Mucosa of descending colon (tissue), 3 donors: ENCODE measurements at places on chromosomes 5 and 9. TPM values are rescaled to one million over a fixed set of nuclear protein-coding genes. Genes with fewer than 3 reads are reported as not detected.

PCDHB3 gene
- 0.90 TPM for total RNA-seq

GRCh38 chr5:89606939-89607534, 724.1 kb upstream of the MEF2C start:
- DNase-seq = no peak

GRCh38 chr9:99411068-99411467, 189.0 kb downstream of the SEC61B start:
- no peak for DNase-seq

GRCh38 chr5:113683211-113683610, 169.7 kb downstream of the YTHDC2 start:
- DNase-seq = no peak

DNA sequence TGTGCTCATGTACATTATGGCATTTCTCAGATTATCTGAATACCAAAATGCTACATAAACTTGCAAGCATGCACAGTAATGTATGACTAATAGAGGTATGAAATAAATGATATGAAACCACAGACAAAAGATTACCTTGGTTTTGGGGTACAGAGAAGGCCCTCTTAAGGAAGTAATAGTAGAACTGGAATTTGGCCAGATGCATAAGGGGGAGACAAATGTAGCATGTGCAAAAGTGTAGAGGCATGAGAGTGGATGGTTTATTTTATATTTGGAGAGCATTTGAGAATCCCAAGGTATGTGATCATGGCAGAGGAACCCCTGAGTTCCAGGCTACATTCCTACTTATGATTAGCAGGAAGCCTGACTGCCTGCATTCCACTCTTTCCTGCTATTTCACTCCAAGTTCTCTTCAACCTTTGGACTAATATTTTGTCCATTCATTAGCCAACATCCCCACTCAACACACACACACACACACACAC, 74.2 kb downstream of the MAMDC2 start:
- no peak for DNase-seq

GRCh38 chr9:86282979-86283535, 719 bp upstream of the ISCA1 start:
- no peak for DNase-seq

DNA sequence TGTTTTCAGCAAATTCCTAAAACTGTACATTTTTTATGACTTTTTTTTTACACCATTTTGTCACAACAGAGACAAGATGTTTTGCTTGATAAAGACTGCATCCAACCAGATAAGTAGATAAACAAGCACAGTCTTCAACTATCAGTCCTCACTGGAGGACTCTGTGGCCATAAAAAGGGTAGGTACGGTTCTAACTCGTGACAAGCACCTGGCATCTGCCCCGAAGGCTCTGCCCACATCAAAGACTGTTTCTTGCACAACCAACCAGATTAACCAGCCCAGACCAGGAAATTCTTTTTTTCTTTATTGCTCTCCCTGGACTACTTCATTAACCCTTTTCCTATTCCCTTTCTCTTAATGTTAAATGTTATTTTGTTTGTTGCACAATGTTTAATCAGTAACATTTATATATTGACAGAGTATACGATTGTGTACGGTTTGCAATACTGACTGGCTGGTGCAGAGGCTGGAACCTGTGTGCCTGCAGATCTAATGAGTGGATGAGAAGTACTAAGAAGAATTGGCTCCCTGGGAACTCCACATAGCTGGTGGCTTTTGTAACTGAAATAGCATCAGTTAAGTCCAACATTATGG, 74.1 kb downstream of the SERINC5 start:
- peak; percentile 85 for DNase-seq

TRPM3 gene
- 0.29 TPM for total RNA-seq

DNA sequence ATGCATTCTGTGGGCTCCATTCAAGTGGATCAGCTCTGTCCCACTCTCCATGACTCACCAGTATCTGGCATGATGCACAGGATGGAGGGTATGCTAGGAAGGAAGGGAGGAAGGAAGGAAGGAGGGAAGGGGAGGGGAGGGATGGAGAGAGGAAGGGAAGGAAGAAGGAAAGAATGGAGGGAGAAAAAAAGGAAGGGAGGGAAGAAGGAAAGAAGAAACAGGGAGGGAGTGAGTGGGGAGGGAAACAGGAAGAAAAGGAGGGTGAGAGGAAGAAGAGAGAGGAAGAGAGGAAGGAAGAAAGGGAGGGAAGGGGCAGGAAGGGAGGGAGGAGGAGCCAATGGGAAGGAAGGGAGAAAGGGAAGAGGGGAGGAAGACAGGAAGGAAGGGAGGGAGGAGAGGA, 5.3 kb upstream of the BARHL1 start:
- DNase-seq = no peak

RAB14 gene
- total RNA-seq = 87.2 TPM

GRCh38 chr9:16683326-16683725, 187.1 kb downstream of the BNC2 start:
- DNase-seq = no peak

DNA sequence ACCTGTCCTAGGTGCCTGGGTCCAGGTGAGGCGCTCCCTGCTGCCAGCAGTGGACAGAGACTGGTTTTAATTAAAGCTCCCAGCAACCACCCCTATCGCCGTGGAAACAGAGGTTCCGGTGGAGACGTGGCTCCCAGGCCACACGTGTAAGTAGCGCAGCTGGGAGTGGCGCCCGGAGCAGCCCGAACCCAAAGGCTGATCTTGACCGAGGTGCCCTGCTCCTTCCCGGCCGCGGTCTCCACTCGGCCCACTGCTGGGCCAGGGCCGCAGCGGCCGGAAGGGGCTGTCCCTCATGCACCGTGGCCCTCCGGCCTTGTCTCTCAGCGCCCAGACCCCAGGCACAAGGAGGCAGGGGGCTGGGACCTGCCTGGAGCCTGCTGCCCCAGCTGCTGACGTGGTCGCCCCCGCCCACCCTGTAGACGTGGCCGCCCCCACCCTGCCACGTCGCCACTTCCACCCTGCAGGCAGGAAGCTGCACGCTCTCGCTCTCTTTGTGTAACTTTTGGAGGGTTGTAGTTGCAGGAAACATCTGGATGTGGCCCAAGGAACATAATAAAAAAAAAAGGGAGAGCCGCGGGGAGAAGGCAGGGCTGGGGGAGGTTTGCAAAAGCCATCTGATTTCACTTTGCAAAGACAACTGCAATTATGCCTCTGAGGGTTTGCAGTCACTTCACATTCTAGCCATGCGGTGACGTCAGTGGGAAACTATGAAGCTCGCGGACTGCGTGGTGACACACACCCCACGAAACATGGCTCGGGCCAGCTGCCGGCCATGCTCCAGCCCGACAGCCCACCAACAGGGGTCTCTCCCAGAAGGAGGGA, 129.9 kb downstream of the RXRA start:
- DNase-seq = peak; percentile 76

GRCh38 chr5:142387024-142387682, 62.3 kb upstream of the SPRY4 start:
- no peak for DNase-seq

DNA sequence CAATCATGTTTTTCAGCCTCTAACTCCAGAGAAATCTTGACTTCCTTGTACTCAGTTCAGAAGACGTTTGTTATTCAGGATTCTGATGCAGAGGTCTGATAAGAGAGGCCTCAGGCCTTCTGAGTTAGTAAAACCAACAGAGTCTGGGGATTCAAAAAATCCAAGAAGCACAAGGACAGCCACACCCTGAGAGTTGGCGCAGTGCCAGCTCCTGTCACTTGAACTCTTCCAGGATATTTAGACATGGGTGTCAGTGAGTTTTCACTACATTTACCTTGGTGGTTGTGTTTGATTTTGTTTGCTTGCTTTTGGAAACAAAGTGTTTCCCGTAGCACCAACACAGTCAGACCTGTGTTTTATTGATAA, 41.6 kb upstream of the PDE8B start:
- peak; percentile 74 for DNase-seq

- DNase-seq = no peak
Measured at GRCh38 chr5:132776938-132777208, 166 bp downstream of the SEPTIN8 start.

DNA sequence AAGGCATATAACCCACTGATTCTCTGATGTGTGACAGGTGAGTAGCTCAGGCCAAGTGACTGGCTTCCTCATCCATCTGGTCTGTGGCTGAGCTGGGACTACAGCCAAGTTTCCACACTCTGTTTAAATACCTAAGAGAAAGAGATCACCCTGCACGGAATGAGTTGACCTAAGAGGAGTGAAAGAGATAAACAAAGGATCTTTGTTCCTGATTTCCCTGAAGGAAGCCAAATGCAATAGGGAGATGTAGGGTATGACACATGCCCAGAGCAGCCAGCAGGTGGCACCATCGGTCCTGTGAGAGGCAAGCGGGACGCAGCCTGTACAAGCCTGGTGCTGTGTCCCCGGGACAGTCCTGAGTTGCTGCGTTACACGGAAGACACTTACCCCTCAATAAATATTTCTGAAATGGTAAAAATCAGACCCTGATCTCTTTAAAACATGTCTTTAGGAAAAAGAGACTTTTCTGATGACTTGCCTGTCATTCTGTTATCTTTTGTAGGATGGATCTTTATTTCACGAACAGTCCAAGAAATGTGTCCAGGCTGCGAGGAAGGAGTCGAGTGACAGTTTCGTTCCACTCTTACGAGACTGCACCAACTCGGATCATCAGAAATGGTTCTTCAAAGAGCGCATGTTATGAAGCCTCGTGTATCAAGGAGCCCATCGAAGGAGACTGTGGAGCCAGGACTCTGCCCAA, 41.1 kb downstream of the GALNT12 start:
- DNase-seq = peak; percentile 94

GRCh38 chr5:159826351-159827214, 89.7 kb upstream of the ADRA1B start:
- DNase-seq = no peak

DNA sequence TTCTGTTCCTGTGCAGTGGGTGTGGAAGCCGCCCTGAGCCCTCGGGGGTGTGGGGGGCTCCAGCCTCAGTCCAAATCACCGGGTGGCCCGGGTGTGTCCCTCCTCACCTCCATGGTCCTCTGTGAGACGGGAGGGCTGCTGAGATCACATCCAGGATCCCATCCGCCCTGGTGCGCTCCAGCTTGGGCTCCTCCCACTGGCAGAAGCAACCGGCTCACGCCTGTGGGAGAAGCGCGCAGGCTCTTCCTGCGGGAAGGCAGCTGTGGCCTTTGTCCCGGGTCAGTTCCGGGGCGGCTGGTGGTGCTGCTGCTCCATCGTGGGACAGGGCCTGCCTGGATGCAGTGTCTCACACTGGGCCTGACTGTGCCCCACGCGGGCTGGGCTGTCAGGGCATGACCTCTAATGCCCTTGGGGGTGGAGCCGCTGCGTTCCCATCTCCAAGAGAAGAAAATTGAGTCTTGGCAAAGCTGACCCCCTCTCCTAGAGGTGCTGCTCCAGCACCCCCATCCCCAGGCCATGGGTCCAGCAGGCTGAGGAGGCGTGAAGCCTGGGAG, 18.5 kb downstream of the OLFM1 start:
- DNase-seq = no peak

FOXD4L5 gene
- 0.14 TPM for total RNA-seq
